ENCODE measurements at places on chromosomes 2 and 18.
A peak's percentile ranks its signal among the peaks of the same experiment; 100 is the strongest.

- no peak for DNase-seq
Measured at GRCh38 chr2:98072442-98072841, 14.5 kb upstream of the VWA3B start.

GRCh38 chr2:19929226-19929625 lies 27.4 kb upstream of the TTC32 start:
- DNase-seq = no peak

- no peak for DNase-seq
Measured at GRCh38 chr2:6835467-6835866, 30.2 kb downstream of the CMPK2 start.

DNA sequence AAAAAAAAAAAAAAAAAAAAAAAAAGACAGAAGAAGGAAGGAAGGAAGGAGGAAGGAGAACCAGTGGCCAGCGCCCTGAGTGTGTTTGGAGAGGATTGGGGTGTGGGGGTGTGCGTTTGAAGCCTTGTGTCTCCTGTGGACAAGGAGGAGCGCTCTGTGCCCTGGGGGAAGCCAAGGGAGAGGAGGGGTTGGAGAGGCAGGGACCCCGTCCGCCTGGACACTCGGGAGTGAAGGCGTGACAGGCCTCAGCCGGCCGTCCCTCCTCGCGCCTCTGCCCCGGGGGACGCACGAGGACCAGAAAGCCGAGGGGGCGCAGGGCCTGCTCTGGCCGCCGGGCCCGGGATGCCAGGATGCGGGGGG lies 44.9 kb downstream of the SERTAD2 start:
- no peak for DNase-seq

DNA sequence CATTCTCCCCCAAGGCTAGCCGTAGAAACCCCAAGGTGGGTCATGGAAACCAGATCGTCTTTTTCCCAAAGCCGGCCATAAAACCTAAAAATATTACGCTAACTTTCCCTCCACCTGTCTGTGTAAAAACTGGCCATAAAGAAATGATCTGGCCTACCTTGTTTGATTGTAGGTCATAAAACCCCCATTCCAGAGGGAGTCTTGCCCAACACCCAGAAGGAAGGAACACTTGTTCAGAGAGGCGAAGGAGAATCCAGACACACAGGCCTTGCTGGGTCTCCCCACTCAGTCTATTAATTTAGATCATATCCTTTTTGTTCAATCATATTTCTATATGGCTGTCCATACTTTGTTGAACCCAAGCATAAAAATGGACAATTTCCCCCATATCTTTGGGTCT lies 344.7 kb downstream of the HRH4 start:
- DNase-seq = no peak

DNA sequence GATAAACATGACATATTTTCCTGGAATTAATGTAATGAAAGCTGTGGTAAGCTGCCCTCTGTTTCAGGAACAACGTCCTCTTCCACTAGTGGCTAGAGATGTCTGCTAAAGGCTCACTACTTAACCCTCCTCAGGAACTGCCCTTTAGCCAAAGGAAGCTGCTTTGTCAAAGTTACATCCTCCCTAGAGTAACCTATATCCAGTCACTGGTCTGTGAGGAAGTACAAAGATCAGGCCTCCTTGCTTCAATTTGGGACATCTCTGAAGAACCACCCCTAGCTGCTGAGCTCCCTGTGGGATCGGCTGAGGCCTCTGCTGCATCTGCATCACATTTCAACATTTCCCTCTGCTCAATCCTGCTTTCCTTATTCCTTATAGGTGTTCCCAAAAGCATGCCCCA lies 107.8 kb downstream of the PRELID3A start:
- no peak for DNase-seq

DNA sequence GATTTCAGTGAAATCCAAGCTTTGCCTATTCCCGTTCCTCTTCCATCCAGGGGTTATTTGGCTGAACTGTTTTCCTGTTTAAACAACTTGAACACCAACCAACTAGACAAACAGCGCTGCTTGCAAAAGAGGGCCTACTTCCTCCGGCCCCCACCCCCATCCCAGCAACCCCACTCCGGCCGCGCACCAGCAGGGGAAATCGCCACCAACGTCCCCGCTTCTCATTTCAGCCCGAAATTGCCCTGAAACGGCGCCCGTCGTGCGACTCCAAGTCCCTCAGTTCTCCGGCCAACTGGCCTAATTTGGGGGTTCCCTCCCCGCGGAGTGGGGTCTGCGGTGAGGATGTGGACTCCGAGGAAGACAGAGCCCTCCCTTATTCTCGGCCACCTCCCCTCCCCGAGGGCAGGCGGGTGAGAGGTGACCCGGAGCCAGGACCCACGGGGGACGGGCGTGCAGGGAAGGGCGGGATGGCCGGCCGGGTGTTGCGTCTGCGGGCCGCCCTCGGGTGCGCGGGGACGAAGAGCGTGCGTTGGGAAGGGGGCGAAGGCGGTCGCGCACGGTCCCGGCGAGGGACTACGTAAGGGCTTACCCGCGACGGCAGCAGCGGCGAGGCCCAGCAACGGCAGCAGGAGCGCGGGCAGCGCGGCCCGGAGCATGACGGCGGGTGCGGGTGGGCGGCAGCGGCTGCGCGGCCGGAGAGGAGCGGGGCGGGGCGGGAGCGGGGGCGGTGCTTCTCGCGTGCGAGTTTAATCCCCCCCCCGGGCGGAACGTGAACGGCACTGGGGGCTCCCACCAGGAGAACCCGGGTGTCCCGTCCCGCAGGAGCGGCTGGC lies at the start of gene CD302:
Gene CD302 (minus strand): TSS at position 666 of the 833 bp plus-strand sequence. CDS start 10 bp downstream, at position 656.
- DNase-seq = peak; percentile 32

- no peak for DNase-seq
Measured at GRCh38 chr2:231942180-231942579, 16.0 kb upstream of the NPPC start.

DNA sequence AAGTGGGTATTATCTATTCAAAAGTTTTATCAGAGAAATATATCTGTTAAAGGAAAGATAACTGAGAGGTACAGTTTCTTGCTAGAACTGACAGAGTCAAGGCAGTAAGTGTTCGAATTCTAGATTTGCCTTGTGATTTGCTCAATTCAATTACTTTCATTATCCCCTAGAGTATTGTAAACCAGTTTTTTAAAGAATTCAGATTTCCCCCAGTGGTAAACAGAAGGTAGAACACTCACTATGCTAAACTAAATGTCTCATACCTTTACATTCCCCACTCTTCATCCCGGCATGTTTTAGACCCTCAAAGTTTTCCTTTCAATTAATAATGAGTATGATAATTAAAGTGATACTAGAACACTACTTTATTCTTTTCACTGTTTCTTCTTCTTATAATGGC lies 28.6 kb downstream of the TTC21B start:
- DNase-seq = no peak

GRCh38 chr18:37987901-37988300 lies 422.3 kb upstream of the CELF4 start:
- DNase-seq = no peak

DNA sequence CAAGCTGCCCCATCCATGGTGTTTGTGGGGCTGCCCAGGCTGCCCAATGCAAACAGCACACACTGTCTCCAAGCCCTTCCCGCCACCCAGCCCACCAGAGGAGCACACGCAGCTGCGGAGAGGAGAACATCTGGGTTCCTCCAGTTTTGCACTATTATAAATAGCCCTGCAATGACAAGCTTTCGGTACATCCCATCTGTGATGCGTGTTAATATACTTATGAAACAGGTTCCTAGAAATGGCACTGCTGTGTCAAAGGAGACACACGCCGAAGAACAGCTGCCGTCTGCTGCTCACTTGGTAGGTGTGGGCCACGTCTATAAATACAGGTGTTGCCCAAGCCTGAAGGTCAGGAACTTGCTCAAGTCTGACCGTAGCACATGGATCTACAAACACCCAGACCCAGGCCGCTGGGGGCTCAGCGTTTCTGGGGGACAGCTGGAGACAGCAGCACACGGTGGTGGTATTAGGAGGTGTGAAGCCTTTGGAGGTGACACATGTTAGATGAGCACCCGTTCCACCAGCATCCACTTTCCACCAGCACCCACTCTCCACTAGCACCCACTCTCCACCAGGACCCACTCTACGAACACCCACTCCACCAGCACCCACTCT lies 34.3 kb downstream of the PXDN start:
- DNase-seq = no peak

GRCh38 chr18:62659698-62660097 lies 55.6 kb upstream of the PHLPP1 start:
- DNase-seq = no peak

DNA sequence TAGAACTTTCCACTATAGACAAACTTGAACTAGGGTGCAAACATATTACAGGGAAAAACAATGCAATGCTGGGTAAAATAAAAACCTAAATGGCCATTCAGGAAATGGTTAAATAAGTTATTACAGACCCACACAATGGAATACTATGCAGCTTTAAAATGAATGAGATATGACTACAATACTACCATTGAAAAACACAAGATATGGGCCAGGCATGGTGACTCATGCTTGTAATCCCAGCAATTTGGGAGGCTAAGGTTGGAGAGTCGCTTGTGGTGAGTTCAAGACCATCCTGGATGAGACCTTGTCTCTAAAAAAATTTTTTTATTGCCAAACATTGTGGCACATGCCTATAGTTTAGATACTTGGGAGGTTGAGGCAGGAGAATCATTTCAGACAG lies 6.8 kb downstream of the PECR start:
- no peak for DNase-seq

DNA sequence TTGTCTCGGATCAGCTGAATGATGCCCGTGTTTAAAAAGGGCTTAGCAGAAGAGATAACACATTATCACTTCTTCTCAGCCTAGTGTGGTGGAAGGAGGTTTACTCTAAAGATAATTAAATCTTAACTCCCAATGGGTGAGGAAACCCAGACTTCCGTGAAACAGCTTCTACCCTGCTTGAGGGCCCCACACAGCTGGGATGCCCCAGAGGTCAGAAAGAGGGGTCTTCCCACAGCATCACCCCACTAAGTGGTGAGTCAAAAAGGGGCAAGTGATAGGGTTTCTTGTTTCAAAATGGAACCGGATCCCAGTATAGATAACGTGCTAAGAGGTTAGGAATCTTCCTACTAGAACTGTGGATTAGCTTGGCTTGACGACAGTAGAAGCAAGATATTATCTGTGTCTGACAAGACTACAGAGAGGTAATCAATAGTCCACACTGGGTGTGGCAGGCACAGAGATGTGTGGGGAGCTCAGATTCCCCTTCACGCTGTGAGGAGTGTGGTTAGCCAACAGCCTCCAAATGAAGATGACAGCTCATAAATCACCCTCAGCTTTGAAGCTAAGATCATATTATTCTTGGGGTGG lies 129.6 kb upstream of the COPS8 start:
- DNase-seq = peak; percentile 56

DNA sequence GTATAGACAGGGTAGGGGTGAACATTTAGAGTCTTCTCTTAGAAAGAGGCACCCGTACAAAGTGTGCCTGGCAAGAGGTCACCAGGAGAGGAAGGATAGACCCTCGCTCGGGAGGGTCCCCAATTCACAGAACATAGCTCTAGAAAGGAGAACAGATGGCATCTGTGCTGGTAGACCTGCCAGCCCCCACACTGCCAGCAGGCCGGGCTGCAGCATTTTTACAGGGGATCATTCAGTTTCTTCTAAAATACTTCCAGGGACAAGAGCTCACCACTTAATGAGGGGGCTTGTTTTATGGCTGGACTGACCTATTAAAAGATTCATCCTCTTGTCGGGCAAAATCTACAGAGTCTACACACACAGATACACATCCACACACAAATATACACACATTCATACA lies 149.9 kb downstream of the SEPTIN10 start:
- DNase-seq = no peak

GRCh38 chr2:1081451-1082225 lies 131.0 kb downstream of the SNTG2 start:
- DNase-seq = no peak

GRCh38 chr2:194443926-194444325 lies 1213.1 kb upstream of the SLC39A10 start:
- no peak for DNase-seq

DNA sequence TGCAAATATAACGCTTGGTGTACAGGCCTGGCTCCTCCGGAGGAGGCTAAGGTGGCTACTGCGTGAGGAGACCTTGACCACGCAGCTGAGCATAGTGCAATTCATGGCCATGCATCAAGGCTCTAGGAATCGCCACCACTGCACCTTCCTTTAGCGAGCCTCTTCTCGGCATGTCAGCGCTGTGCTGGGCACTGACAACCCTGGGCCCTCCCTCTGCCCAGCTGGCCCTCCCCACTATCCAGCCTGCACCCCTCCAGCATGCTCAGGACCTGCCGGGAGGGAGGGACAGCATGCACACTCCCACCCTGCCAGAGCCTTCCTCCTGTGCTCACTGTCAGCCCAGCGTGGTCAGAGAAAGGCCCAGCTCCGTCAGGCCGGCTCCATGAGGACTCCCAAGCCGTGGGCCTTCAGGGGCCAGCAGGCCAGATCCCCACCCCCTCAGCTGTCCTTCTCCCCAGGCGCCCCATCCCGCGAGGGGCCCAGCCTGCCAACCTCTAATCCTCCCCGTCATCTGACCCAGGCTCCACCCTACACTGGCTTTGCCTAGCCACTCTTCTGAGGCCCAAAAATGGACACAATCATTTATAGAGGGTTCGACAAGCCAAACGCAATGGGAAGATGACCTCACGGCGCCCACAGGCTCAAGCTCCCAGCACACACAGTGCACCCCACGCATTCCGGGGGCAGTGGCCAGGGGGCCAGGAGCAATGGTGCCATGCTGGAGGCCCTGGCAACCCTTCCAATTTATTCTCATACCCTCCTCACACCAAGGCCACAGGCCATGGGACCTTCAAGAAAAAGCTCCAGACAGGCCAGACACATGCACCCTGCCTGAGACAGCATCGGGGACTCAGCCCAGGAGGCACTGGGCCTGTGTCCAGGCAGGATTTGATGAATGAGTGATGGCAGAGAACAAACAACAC lies 3.5 kb downstream of the BIN1 start:
- DNase-seq = no peak

DNA sequence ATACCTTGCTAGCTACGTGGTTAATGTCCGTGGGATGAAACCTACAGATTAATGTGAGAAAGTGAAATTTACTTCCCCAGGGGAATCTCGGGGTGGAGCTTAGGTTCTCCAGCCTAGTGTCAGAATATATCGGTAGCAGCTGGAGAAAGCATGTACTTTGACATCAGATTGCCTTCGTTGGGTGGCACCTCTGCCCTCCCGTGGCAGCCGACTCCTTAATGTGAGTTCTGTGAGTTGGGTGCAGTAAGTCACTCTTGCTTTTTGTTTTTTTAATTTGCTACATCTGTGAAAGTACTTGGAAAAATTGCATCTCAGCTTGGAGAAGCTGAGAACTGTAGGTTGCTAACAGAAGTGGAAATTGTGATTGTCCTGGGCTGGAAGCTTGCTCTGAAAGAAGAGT lies 3.6 kb downstream of the KLF11 start:
- no peak for DNase-seq

DNA sequence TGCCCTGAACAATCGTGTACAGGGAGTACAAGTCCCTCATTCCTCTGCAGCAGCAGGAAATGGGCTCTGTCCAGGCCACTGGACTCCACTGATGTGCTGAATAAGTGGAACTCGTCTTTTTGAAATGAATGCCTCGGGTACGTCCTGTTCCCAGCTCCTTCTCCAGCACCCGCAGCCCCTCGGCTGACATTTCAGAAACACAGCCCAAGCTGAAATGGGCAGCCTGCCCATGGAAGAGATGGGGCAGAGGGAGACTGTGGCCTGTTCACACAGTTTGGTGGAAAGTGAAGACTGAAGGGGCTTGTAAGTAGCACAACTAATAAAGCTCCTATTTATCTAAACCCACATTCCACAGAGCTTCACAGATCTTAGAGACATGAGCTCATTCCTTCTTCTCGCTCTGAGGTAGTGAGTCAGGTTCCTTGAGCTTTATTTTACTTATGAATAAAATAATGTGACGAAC lies 498.6 kb downstream of the TXNL1 start:
- DNase-seq = no peak

Data from T-helper 2 cell treated with Interferon-gamma antibody and Interleukin-4, amounts not matched to agents 5 μg/mL and 100 μg/mL, for 36 hours (primary cell).